ENCODE measurements at places on chromosomes 3 and 15. TPM values are rescaled to one million over a fixed set of nuclear protein-coding genes. Genes with fewer than 3 reads are reported as not detected.

DNA sequence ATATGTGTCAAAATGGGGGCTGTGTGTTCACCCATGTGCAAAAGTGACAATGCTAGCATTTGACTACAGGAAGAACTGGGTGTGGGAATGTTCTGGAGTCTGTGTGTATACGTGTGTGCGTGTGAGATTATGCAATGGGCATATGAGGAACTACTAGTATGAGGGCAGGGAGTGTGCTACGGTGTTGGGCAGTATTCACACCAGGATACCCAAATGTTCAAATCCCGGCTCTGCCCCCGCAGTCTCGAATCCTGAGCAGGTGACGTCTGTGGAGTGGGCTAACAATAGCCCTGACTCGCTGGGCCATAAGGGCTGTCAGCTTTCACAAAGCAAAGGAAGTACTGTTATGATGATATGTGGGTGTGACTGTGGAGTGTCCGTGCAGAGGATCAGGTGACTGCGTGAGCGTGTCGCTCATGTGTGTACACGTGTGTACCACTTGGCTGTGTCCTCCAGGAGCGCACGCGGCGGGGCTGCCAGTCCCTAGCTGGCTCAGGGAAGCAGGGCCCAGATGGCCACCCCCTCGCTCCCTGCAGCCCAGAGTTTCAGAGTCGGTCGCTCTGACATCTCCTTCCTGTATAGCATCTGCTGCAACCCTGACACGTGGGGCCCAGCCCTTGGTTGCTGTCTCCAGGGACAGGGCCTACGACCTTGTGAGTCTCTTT lies 27.2 kb downstream of the IQSEC1 start:
- H3K27me3 ChIP-seq = no peaks in the 10 kb centered on the region
- peak overlapping the region; percentile 17 for H3K27ac ChIP-seq
- peaks cover 17% of the 10 kb centered on the region for H3K4me1 ChIP-seq

GRCh38 chr3:125054449-125055329 lies 1.1 kb downstream of the HEG1 start:
- peaks cover 6% of the 10 kb centered on the region for H3K36me3 ChIP-seq
- peak overlapping the region; percentile 77 for H3K27ac ChIP-seq
- H3K27me3 ChIP-seq = no peaks in the 10 kb centered on the region
- peak; percentile 23 for DNase-seq
- peak overlapping the region; percentile 78 for H3K4me3 ChIP-seq

- no peak overlapping the region for H3K27ac ChIP-seq
- H3K4me3 ChIP-seq = no peak overlapping the region
- no peak for DNase-seq
- H3K4me1 ChIP-seq = no peaks in the 10 kb centered on the region
Measured at GRCh38 chr3:53718462-53718861, 127.8 kb downstream of the CHDH start.

The SLC6A11 gene
- not detected for total RNA-seq

- DNase-seq = no peak
- peaks cover 17% of the 10 kb centered on the region for H3K27me3 ChIP-seq
- no peak overlapping the region for H3K4me3 ChIP-seq
Measured at GRCh38 chr3:64260431-64260830, 35.2 kb upstream of the PRICKLE2 start.
